ENCODE measurements at places on chromosomes 11 and 22.

GRCh38 chr11:17599460-17599925 is 52.4 kb downstream of the OTOG start:
- DNase-seq = no peak

DNA sequence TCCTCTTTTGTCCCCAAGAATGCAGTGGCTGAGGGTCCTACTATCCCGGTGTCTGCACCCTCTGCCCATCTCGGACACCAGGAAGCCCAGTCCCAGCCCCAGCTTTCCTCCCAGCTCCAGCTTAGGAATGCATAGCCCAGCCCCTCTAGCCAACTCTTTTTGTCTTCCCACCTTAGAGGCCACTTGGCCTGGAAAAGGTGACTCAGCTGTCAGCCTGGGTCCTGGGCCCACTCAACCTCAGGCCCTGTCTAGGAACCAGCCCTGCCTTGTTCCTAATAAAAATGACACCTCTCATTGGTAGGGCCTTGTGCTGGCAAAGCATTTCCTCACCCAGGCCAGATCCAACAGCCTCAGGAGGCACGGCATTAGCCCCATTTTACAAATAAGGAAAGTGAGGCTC is 28.2 kb downstream of the PDE2A start:
- DNase-seq = no peak

- DNase-seq = no peak
Measured at GRCh38 chr22:27895600-27895999, 23.5 kb downstream of the PITPNB start.

DNA sequence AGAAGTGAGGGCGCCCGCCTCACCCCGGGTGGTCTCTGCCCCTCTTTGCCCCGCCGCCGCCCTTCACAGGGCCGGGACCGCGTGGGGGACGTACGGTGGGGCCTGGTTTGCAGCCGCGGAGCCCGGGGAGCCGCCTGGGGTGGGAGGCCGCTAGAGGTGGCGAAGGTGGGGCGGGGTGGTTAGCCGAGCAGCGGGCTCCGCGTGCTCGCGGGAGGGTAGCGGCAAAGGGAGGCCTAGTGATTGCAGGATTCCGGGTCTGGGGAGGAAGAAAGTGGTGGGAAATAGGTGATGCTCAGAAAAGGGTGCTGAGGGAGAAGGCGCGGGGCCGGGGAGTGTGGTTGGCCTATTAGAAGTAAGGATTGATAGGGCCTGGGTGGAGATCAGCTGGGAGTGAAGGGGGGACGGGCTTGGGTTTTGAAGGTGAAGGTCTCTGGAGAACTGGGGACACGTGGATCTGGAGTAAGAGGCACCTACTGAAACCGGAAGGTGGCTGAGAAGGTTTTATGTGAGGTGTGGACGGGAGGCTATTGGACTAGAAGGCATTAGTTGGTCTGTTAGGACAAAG is 571 bp downstream of the FAR1 start:
- DNase-seq = peak; percentile 10

GRCh38 chr11:116927163-116927974 is 89.9 kb upstream of the APOA1 start:
- no peak for DNase-seq

- DNase-seq = no peak
Measured at GRCh38 chr22:19678949-19679521, 35.3 kb upstream of the SEPTIN5 start.

DNA sequence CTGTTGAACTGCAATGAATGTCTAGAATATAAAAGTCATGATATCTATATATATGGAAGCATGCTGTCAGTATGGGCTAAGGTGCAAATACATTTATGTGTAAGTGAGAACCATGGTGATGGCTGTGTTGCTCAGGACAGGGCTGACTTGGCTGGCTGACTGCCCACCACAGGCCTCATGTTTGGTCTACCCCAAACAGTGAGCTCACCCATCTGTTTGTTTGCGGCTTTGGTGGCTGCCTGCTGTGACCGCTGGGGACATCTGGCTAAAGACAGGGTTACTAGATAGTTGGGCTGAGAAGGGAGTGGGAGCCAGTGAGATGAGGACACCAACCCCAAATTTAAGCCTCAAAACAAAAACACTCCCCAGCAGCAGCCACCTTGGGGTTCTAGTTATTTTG is 6.3 kb downstream of the CD44 start:
- no peak for DNase-seq

- no peak for DNase-seq
Measured at GRCh38 chr11:95835351-95835750, 45.1 kb downstream of the CEP57 start.

- no peak for DNase-seq
Measured at GRCh38 chr11:86790195-86790725, 10.1 kb upstream of the PRSS23 start.

GRCh38 chr11:16357775-16358174 is 1.4 kb upstream of the SOX6 start:
- no peak for DNase-seq

DNA sequence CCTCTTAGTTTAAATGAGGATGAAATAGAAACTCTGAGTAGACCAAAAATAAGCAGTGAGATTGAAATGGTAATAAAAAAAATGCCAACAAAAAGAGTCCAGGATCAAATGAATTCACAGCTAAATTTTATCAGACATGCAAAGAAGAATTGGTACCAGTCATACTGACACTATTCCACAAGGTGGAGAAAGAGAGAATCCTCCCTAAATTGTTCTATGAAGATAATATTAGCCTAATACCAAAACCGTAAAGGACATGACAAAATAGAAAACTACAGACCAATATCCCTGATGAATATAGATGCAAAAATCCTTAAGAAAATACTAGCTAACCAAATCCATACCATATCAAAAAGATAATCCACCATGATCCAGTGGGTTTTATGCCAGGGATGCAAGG is 169.8 kb upstream of the CHORDC1 start:
- DNase-seq = no peak

GRCh38 chr11:111417011-111417765 is 38.1 kb upstream of the POU2AF1 start:
- DNase-seq = no peak

DNA sequence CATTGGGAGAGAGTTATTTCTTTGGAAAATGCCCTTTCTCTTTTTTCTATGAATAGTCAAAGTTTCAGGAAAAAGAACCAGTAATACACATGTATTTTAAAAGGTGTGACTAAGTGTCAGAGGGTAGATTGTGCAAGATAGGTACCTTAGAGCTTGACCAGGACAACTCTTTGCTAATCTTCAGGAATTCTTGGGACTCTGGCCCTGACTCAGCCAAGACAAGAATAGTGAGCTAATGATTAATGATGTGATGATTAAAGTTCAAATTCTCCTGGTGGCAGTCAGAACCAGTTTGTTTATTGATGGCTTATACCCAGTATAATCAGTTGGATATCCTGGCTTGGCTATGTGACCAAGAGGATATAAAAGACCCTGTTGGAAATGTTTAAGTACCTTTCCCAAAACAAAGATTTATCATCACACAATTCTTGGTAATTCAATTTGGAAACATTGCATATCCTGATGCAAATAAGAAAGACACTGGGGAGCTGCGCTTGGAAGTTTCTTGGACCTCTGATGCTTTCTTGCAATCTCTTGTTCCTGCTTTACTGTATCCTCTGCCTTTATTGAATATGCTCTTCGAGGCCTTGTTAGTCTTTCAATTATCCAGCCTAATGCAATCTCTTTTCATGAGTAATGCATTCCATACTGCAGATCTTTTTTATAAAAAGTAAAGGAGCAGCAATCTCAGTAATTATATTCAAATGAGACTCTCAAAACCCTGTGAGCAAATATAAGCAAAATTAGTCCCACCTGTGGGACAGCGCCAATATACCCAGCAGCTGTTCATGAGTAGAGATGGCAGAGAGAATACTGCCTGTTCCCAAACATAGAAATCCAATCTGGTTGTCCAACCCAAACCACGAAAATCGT is 48.0 kb upstream of the CEP126 start:
- no peak for DNase-seq

GRCh38 chr22:43393132-43393843 is 18.5 kb upstream of the MPPED1 start:
- no peak for DNase-seq

GRCh38 chr11:44873537-44873936 is 77.1 kb downstream of the TP53I11 start:
- DNase-seq = no peak

DNA sequence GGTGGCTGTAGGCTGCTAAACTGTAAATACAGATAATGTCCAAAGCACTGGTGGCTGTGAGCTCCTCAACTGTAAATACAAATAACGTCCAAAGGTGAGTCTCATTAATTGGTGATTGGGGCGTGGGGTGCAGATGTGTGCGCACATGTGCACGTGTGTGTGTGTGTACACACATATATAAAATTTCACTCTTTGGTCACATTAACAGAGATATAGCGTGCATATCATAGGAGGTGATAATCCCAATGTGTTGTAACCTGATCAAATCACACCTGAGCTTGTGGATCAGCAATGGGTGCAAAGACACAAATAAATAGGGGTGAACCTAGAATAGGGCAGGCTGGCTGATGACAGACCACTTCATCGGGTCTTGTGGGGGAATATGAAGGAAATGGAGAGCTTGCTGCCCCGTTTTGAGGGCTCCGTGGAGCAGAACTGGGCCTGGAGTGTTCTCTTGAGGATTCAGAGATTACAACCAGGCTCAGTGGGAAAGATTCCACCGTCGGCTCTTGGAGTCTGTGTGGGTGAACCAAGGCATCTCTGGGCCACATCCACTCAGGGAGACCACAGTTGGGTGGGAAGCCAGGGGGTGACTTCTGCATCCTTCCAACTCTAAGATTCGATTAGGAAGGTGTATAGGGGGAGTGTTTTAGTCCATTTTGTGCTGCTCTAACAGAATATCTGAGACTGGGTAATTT is 24.9 kb upstream of the OSBPL5 start:
- DNase-seq = no peak

- no peak for DNase-seq
Measured at GRCh38 chr11:104965735-104966134, 2.6 kb downstream of the CASP4 start.

- DNase-seq = no peak
Measured at GRCh38 chr11:38305682-38306081, 1707.6 kb upstream of the RAG2 start.

- DNase-seq = no peak
Measured at GRCh38 chr11:78212586-78213371, 24.1 kb downstream of the USP35 start.

GRCh38 chr22:46714550-46714949 is 23.5 kb downstream of the CERK start:
- no peak for DNase-seq

DNA sequence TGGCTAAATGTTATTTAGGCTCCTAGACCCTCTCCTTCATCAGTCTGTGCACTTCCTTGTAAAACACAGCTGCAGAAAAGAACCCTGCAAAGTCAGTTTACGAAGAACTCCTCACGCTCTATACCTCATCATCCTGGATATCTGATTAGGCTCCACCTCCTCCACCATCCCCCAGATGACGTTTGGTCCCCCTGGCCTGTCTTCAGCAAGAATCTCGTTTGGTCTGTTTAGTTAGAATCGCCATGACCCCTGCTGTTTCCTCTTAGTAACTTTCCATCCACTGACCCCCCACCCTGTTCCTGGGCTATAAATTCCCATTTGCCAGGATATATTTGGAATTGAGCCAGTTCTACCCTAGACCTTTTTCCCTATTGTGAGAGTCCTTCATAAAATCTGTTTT is 214.1 kb downstream of the OPCML start:
- DNase-seq = no peak

GRCh38 chr22:18044548-18045271 is 20.3 kb upstream of the MICAL3 start:
- no peak for DNase-seq

DNA sequence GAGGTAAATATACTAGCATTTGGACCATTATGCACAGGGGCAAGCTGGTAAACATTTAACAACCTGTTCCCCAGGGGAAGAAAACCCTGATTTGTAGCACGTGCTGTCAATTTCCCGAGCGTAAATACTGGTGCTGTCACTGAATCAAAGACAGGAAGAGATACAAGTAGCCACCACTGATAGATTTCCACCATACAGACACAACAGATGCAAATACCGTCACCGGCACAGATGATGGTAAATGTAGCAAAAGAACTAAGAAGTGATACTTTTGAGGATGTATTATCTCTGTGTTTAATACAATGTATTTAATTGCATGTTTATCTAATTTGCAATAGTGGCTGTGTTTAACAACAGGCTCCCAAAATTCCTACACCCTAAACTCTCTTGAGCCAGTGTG is 39.6 kb downstream of the SHISAL1 start:
- DNase-seq = no peak

DNA sequence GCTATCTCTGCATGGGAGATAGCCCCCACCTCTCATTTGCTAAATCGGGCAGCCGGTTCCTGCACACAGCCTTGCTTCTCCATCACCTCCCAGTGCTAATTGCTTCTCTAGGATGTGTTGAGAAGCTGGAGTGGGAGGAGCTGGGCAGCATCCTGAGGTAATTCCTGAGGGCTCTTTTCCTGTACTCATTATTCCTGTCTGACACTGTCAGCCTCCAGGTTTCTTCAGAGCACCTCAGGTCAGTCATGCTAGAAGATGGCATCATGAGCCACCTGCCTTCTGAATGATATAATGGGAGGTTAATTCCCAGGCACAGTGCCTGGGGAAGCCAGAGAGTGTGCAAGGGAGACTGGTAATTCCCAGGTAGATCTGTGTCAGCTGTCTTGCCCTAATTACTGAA is 133.0 kb downstream of the RAB38 start:
- no peak for DNase-seq

DNA sequence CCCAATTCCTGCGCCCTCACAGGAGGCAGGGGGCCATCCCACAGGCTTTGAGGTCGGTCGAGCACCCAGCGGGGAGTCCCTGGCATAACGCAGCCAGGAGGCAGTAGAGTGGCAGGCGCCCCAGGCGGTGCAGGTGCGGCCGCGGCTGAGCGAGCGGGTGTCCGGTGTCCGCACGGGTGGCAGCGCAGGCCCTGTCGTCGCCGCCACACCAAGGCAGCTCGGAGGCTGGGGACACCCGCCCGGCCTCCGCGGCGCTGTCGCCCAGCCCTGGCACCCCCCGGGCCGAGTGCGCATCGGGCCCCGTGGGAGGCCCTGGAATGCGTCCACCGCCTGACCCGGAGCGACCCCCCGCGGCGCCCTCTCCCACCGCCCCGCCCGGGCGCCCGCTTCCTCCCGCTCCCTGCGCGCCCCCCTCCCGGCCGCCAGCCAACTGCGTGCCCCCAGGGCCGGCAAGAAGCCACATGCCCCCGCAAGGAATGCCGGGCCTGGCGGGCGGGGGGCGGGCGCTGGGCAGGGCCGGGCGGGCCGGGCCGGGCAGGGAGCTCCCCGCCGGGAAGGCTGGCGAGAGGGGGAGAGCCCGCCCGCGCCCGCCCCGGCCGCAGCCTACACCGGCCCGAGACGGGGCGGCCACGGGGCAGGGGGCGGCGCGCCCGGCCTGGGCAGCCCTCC is 33.9 kb downstream of the PRDM11 start:
- no peak for DNase-seq

DNA sequence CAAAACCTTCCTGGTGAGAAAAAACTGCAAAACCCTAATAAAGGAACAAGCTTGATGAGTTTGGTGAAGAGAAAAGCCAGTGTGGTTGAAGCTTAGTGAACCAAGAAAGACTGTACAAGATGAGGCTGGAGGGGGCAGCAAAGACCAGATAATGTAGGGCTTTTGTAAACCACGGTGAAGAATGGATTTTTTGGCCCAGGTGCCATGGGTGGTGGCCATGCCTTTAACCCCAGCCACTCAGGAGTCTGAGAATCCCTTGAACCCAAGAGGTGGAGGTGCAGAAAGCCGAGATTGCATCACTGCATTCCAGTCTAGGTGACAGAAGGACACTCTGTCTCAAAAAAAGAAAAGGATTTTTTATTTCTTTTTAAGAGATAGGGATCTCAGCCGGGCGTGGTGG is 5.0 kb upstream of the ZDHHC5 start:
- no peak for DNase-seq

- no peak for DNase-seq
Measured at GRCh38 chr11:24422376-24422775, 74.5 kb upstream of the LUZP2 start.

- DNase-seq = no peak
Measured at GRCh38 chr22:26589367-26589844, 526 bp downstream of the TPST2 start.

Measured in stimulated activated CD4-positive, alpha-beta T cell treated with anti-CD3 and anti-CD28 coated beads, TNF-alpha, amount 100 ng/mL, for 1 hour (primary cell).